NCI-H510A treated with DMSO at 0.1 percent for 48 hours (cell line): ENCODE measurements at places on chromosomes 16 and 17.

DNA sequence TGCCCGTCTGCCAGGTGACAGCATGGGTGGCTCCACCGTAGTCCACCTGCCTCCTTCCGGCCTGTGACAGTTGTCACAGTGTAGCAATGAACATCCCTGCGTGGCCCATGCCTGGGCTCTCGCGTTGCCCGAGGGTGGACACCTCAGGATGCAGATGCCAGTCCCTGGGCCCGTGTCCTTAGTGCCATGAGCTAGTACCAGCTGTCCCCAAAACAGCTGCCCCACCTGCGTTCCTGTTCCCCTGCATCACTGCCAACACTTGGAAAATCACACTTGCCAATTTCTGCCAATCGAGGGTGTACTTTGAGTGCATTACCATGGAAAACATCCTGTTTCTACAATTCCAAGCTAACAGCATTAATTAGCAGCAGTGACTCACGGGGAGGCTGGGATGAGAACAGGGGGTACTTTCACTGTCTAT is 9.0 kb upstream of the C16orf95 start:
- DNase-seq: no peak

- DNase-seq: no peak
Observed at GRCh38 chr17:75411328-75412067, 6.0 kb upstream of the GRB2 start.

GRCh38 chr17:279776-280175 is 72.8 kb downstream of the RPH3AL start:
- DNase-seq: no peak

- DNase-seq: peak; percentile 90
Observed at GRCh38 chr17:52106638-52107261, 51.8 kb downstream of the CA10 start.

- DNase-seq: no peak
Observed at GRCh38 chr16:53089434-53090285, 34.9 kb downstream of the CHD9 start.

- no peak for DNase-seq
Observed at GRCh38 chr16:869823-870641, 69.5 kb upstream of the GNG13 start.

DNA sequence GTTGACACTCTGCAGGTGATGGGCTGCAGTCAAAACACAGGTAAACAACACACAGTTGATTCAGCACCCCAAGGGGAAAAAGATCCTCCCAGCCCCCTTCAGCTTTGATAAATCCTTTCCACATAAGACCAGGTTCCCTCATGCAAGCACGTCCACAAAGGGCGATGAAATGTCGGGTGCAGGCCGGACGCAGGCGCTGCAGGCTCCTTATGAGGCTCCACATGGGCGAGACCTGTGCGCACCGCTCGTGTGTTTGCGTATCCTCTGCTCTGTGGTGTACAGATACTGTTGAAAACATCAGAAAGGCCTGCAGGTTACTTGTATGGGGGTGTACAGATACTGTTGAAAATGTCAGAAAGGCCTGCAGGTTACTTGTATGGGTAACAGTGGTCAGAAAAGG is 14.4 kb upstream of the ZNF750 start:
- DNase-seq: no peak

DNA sequence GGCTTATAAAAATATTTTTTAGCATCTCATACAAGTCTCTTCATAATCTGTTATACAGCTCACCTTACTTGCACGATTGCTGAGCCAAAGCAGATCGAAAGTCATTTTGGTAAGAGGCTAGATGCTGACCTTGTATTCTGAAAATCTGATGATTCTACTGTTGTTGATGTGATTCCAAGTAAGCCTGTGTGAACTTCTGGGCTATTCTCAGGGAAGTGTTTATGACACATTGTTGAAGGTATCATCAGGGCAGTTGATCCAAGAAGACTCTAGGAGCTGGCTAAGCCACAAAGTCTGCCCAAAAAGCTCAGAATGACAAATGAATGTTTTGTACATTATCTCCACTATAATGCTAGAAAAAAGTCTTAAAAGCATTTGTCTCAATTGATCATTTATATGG is 16.0 kb downstream of the OMG start:
- no peak for DNase-seq

DNA sequence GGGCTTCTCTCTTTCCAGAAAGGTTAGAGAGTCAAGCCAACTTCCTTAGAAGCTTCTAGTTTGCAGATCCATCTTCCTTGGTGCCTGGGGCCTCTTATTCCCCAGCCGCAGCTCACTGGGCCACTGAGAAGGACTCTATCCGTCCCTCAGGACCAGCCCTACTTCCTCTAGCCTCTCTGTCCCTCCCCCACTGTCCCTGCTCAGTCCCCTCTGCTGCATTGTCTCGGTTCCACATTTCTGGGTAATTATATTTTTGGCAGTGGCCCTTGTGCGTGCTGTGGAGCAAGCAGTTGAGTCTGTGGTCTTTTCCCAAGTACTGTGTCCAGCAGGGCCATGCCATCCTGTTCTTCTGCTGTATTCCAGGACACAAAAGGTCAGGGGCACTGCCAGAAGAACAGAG is 17.8 kb downstream of the IRX3 start:
- no peak for DNase-seq

- no peak for DNase-seq
Observed at GRCh38 chr17:48632579-48633265, 6.6 kb upstream of the HOXB9 start.

- DNase-seq: no peak
Observed at GRCh38 chr17:73359352-73359751, 47.6 kb upstream of the CDC42EP4 start.

- no peak for DNase-seq
Observed at GRCh38 chr16:5235119-5235518, 137.5 kb upstream of the EEF2KMT start.

DNA sequence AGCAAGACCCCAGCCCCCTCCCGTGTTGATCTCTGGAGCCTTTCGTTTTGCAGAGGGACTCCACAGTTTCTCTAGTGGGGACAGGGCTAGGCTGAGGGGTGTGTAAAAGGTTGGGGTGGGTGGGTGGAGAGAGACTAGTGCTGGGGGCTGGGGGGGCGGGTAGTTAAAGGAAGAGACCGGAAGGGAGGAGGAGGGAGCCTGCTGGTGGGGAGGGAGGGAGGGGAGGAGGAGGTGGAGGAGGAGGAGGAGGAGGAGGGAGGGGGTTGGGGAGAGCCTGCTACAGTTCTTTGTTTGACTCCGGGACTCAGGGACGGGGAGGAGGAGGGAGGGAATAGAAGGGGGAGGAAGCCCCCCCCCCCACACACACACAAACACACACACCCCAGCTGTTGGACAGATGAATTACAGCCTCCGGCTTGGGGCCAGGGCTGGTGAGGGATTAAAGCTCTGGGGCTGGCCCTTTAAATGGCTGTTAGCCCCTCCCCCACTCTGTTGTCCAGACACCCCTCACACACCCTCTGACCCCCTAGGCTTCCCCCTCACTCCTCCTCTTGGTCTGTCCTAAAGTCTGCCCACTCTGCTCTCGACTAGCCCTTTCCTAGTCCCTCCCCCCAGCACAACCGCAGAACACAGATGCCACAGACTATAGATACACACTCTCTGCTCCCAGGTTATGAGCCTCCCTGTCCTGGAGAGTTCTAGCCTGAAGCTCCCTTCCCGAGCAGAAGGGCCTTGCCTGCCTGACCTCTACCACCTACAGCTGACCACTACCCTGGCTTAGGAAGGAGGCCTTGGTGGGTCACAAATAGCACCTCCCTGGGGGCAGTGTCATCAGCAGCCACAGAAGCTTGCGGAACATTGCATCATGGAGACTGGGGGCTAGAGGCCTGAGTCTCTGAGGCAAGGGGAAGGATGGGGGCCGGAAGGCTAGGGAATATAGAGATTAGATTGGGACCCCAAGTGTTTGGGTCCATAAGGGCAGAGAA is 4.4 kb downstream of the KDM6B start:
- peak; percentile 59 for DNase-seq

GRCh38 chr16:75203667-75204409 is 3.1 kb downstream of the CTRB2 start:
- no peak for DNase-seq

DNA sequence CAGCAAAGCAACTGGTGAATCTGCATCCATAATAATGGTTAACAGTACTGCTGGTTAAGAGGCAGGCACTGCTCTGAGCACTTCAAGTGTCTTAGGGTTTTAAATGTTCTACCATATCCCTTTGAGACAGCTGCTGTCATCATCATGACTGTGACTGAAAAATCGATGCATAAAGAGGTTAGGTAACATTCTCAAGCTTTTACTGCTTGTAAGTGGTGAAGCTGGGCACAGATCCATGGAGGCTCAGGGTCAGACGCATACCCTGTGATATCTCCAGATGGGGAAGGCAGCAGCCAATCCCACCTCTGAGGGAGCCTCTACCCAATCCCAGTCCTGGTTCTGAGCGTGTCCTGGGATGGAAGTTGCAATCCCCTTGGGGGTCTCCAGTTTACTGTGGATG is 57.6 kb upstream of the SOX9 start:
- DNase-seq: peak; percentile 74

- DNase-seq: no peak
Observed at GRCh38 chr16:85643631-85644030, 30.5 kb downstream of the GSE1 start.

- no peak for DNase-seq
Observed at GRCh38 chr16:79337906-79338305, 262.6 kb downstream of the MAF start.

- no peak for DNase-seq
Observed at GRCh38 chr17:74220946-74221818, 7.8 kb downstream of the TTYH2 start.

GRCh38 chr16:84513123-84513522 is 8.7 kb upstream of the MEAK7 start:
- DNase-seq: no peak

DNA sequence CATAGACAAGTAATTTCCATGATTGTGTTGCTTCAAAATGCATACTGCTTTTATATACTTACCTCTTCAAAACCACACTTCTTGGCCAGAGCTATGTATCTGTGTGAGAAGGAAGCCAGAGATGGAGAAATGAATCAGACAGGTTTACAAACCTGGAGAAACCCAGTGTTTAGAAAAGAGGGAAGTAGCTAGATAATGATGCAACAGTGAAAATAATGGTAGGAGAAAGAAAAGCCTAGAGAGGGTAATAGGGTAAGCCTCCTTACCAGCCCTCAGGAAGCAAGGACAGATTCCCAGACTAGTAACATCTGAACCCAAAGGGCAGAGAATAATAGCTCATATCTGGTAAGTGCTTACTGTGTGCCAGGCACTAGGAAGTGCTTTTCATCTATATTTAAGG is 250.3 kb upstream of the CDH11 start:
- no peak for DNase-seq

- DNase-seq: no peak
Observed at GRCh38 chr16:62816971-62817519, 780.8 kb upstream of the CDH8 start.

DNA sequence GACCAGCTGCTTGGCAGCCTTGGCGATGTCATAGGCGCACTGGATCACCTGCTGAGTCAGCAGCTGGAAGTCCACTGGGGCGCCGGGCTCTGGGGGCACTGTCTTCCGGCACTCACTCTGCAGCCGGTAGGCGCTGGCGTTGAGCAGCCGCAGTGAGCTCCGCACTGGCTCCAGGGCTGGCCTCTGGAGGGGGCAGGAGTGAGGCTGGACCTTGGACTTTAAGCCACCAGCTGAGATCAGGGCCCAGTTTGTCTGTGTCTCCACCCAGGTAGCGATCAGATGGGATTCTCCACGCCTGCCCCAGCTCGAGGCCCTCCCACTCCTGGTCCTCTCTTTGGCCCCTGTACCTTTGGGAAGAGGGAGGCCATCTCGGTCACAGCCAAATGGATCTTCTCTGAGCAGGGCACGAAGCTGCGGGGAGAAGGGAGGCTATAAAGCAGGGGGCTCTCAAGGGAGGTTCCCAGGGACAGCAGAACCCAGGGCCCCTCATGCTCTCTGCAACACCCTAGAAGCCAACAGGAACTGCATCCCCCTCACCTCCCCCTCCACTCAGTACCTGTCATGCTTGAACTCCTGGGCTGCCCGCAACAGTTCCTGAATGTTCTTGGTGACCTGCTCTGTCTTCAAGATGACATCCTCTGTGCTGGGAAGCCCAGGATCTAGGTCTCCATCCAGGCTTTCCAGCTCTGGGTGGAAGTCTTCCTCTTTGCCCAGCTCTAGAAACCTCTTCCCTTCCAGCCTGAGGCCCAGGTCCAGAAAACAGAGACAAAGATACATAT is 6.4 kb downstream of the TP53I13 start:
- no peak for DNase-seq

GRCh38 chr17:79003661-79004411 is 5.7 kb downstream of the CANT1 start:
- no peak for DNase-seq

- DNase-seq: no peak
Observed at GRCh38 chr16:12267491-12267890, 291.0 kb downstream of the SNX29 start.

- no peak for DNase-seq
Observed at GRCh38 chr16:54325616-54326265, 39.2 kb upstream of the IRX3 start.

DNA sequence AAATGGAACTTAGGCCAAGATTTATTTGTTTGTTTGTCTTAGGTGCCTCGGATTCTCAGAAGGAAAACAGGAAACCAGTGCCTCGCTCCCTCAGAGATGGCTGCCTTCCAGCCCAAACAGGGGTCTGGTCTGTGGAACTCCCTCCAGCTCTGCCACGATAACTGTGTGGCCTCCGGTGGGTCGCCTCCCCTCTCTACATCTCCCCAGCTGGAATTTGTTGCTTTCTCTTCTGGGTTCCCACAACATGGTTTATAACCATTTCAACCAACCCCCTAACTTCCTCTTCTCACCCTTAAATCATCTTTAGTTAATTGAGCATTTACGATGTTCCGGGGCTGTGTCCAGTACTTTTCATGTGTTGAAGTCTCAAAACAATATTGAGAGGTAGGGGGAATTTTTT is 30.9 kb upstream of the PLLP start:
- DNase-seq: no peak

DNA sequence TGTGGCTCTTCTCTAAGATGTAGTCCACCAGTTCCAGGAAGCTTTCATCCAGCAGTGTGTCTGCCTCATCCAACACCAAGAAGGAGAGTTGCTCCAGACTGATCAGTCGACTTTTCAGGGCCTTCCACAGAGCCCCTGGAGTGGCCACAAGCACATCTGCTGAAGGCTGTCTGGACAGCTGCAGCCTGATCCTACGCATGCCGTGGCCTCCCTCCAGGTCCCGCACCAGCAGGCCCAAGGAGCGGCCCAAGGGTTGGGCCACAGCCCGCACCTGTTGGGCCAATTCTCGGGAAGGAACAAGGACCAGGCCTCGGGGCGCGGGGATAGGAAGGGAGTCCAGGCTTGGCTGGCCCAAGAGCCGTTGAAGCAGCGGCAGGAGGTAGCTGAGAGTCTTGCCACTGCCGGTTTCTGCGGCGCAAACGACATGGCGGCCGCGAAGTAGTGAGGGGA is 729 bp downstream of the DDX28 start:
- DNase-seq: no peak

- no peak for DNase-seq
Observed at GRCh38 chr17:45705123-45706009, 78.8 kb upstream of the CRHR1 start.

GRCh38 chr17:17579691-17580090 is 11.8 kb downstream of the PEMT start:
- DNase-seq: peak; percentile 68

DNA sequence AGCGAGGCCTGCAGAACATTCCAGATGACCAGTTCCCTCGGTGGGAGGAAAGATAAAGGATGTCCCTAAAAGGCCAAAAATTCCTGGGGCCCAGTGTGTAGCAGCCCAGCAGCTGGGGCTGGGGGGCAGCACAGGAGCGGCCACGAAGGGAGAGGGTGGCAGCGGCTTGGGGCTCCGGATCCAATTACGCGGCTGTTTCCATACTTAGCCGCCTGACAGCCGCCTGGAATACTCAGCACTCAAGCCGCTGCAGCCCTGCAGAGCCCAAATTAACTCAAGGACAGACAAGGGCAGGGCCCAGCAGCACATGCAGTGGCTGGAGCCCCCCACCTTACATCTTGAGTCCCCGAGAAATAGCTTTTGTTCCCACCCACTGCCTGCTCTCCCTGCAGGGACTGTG is 1.3 kb downstream of the SRL start:
- DNase-seq: no peak
